ENCODE measurements at places on chromosomes 7 and 10. TPM values are rescaled to one million over a fixed set of nuclear protein-coding genes. Genes with fewer than 3 reads are reported as not detected.

- DNase-seq: no peak
Measured at GRCh38 chr7:46616636-46617035, 695.6 kb upstream of the IGFBP3 start.

GRCh38 chr10:49158404-49158803 is 24.6 kb upstream of the FAM170B start:
- no peak for DNase-seq

LRRD1 gene
- total RNA-seq: not detected

GRCh38 chr7:155769701-155770100 is 42.6 kb downstream of the SHH start:
- DNase-seq: no peak

DNA sequence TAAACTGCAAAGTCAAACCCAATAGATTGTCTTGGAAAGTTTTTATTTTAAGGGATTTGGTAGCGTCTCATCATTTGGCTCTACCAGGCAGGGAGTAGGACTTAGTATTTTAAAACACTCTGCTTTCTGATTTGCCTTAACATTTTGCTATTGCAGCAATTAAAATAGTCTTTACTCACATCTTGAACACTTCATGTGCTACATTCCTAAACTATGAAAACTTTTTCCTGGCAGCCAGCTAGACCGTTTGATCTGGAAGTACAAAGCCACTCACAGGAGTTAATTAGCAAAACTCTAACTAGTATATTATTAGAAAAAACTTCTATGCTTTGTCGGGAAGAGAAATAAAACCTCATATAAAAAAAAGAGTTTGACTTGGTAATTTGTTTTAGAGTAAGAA is 111.4 kb downstream of the TFPI2 start:
- no peak for DNase-seq
